ENCODE measurements at places on chromosomes 7 and 10. TPM values are rescaled to one million over a fixed set of nuclear protein-coding genes. Genes with fewer than 3 reads are reported as not detected.

The CRYGN gene
- not detected for polyA plus RNA-seq

The SEC31B gene
- 2.3 TPM for polyA plus RNA-seq

The ANKRD61 gene
- 0.32 TPM for polyA plus RNA-seq

The GPR22 gene
- polyA plus RNA-seq, result 0.09 TPM

The CLIP2 gene
- 0.09 TPM for polyA plus RNA-seq

The UTF1 gene
- polyA plus RNA-seq, result not detected

The ECHDC3 gene
- 0.17 TPM for polyA plus RNA-seq

The UPF2 gene
- 5.5 TPM for polyA plus RNA-seq

The FAM13C gene
- not detected for polyA plus RNA-seq

The ABCC2 gene
- polyA plus RNA-seq, result 0.47 TPM

The ST8SIA6 gene
- 7.3 TPM for polyA plus RNA-seq

The TNRC18 gene
- polyA plus RNA-seq, result 0.78 TPM

The ZSCAN25 gene
- polyA plus RNA-seq, result 9.9 TPM

The NET1 gene
- 11.3 TPM for polyA plus RNA-seq

The NME8 gene
- not detected for polyA plus RNA-seq

Measured in CD4-positive, CD25-positive, alpha-beta regulatory T cell (primary cell).